ENCODE measurements at places on chromosomes 4 and X.
A peak's percentile ranks its signal among the peaks of the same experiment; 100 is the strongest.

- DNase-seq, result no peak
These were observed 24.2 kb downstream of the GPRIN3 start for GRCh38 chr4:89283226-89284009.

DNA sequence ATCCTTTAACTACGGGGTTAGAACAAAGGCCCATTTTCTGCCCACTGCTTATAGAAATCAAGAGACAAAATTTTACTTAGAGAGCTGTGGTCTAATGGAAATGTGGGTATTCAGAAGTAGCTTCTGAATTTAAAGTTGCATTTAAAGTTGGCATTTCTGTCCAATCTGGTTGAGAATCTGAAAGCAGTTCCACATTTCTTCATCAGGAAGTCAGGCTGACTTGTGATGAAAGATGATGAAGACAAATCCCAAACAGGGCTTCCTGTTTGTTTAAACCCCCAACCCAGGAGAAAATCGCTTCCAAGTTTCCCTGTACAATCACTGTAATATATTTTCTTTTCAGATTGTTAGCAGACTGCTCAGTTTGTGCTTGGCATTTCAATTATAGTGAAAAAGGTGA is 345.3 kb downstream of the SPRY1 start:
- DNase-seq, result no peak

DNA sequence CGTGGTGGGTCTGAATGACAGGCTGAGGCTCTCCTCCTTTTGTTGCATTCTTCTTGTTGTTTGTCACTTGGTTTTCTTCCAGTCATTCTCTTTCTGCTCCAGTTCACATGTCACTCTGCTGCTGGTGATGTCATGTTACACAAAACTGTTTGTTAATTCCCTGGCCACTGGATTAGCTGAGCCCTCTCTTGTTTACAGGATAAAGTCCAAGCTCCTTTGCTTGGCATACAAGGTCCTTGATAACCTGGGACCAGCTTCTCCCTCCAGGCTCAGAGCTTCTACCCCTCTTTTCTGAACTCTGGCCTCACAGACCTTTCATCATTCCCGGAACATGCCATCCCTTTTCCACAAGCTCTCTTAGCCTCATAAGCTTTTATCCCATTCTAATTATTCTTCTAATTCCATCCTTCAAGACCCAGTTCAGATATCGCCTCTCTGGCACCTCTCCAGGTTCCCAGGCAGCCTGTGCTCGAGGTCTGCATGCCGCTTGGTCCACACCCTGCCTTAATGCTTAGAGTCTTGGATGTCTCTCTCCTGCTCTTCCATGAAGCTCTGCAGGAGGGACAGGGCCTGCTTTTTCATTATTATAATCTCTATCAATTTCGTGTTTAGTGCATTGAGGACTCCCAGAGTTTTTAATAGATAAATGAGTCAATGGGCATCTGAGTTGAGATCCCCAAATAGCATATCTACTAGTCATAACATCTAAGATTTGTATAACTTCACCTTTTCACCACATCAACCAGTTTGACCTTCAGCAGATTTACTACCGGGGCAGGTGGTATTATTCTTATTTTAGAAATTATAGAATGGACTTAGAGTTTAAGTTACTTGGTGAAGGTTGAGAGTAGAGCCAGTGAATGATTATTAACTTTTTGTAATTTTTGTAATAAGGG is 98.7 kb downstream of the TMEM131L start:
- peak; percentile 76 for DNase-seq

DNA sequence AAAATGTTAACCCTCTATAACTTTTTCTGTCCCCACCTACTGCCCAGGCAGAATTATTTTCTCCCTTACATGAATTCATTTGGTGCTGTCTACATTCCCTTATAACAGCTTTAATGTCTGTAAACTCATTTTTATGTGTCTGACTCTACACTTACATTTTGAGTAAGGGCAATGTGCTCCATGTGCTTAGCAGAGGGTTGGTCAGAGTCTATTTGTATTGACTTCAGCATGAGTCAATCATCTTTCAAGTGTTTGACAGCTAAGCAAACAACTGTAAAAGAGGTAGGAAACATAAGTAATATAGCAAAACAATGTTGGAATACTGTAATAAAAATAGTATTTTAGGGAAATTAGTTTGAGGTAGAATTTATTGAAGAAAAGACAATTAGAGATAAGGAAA is 6.3 kb downstream of the IL15 start:
- DNase-seq, result no peak

- DNase-seq, result no peak
These were observed 10.5 kb upstream of the UBE2NL start for GRCh38 chrX:143873343-143873742.

- no peak for DNase-seq
These were observed 55.5 kb upstream of the ADGRG2 start for GRCh38 chrX:19177721-19178120.

DNA sequence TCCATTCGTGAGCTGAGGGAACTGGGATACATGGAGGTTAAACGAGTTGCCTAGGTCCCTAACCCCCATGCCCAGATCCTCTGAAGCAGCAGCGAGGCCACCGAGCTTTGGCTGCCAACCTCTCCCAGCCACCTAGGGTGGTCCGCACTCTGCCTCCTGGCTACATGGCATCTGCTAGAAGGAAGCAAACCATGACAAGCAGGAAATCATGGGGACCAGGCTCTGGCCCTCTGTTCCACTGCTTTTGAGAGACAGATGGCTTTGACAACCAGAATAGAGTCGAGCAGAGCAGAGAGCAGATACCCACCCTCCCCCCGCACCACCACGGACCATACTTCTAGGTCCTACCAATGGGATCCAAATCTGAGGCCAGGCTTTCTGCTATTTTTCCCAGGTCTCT is 37.5 kb upstream of the NKRF start:
- no peak for DNase-seq

- DNase-seq, result no peak
These were observed 13.2 kb upstream of the HCCS start for GRCh38 chrX:11097933-11098332.

GRCh38 chrX:88584283-88584682 is 162.7 kb upstream of the CPXCR1 start:
- no peak for DNase-seq
